Hematopoietic multipotent progenitor cell treated with erythropoietin and hydrocortisone succinate and interleukin-3 and kit ligand, for 17 days (in vitro differentiated cells): ENCODE measurements at places on chromosomes 4 and X.

GRCh38 chr4:38313175-38313574 lies 350.8 kb upstream of the KLF3 start:
- no peak for DNase-seq

DNA sequence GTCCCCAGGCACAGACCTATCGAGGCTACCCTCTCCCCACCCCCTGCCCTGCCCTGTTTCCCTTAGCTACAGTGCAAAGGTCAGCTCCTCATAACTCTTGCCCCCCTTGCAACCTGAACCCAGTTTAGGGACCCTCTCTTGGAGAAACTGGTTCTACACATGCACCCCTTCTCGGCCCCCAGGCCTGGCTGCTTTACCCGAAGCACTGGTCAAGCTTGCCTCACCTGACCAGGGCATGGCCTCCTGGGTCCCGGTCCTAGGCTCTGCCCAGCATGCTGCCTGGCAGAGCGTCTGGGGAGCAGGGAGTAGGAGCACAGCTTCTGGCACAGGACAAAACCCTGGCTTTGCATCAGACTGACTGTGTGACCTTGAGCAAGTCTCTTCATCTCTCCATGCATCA lies 28.0 kb downstream of the ZNF185 start:
- DNase-seq = no peak

GRCh38 chr4:122635205-122635604 lies 14.3 kb upstream of the IL21 start:
- DNase-seq = no peak

DNA sequence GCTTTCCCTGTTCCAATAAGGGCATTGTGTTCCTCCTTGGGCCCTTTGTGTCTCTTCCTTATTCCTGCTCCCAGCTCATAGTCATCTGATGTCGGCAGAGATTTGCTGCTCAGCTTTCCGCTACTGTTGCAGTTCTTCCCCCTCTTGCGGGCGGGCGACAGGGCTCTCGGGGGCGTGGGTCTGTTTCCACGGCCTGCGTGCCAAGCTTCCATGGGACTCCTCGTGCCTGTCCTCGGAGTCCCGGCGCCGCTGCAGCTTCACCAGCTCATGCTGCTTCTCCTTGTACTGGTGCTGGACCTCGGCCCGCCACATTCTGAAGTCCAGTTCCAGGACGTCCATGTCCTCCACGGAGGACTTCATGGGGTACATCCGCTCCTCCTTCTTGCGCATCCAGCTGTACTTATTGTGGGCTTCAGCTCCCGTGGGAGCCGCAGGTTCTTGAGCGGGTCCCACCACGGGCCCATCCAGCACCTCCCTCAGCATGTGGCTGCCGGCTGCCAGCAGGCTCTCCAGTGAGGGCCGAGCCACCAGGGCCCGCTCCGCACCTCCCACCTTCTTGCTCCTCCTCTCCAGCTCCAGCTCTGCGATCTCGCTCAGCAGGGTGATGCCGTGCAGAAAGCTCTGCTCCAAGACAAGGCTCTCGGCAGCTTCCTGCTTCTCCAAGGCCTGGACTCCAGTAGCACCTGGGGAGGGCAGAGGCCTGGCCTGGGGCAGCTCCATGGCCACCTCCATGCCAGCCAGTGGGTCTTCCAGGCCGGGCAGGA lies 74.1 kb upstream of the UCP1 start:
- DNase-seq = no peak

DNA sequence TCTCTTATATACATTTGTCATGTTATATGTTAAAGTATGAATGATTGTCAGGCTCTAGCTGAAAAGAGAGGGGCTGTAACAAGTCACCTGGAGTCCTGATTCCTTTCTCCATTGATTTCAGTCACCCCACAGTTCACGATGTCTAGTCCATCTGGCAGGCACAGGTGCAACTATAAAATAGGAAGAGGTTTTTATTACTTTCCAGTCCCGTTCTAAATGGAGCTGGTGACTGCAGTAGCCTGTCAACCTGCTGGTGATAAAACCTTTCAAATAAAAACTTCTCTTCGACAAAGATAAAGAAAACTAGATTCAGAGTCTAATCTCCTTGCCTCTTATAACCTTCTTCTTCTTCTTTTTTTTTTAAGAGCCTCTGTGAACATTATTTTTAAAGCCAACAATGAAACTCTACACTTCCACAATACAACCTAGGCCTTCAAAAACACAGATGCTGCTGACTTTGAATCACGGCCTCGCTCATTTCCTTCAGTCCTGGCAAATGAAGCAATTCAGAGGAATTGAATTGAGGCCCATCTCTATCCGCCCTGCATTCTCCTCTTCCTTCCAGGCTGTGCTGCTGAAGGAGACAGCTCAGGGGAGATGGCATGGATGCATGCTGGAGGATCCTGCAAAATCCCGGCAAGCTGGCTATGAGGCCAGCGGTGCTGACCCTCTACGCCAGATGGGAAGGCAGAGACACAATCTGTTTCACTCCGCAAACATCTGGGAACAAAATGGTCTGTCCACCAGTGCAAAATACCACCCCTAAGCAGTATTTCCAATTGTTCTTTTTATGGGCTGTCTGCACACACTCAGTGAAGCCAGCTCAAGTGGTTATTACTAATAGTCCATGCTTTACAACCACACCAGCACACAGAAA lies 27.3 kb upstream of the CDKN2AIP start:
- DNase-seq = no peak

DNA sequence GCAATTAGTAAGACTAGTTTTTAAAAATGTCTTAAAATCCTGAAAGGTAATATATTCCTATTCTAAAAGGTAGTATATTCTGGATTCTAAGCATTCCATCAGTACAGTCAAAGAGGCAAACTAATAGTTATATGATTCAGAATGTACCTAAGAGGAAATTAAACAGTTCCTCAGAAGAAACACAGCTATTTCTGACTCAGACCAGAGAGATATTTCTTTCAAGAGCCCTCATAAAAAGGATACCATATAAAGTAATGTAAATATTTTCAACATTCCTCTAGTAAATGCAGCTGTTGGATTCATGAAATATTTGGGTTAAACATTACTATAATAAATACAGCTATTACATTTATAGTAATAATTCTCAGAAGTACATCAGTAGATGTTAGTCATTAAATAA lies 358.3 kb downstream of the MAGEB5 start:
- no peak for DNase-seq

DNA sequence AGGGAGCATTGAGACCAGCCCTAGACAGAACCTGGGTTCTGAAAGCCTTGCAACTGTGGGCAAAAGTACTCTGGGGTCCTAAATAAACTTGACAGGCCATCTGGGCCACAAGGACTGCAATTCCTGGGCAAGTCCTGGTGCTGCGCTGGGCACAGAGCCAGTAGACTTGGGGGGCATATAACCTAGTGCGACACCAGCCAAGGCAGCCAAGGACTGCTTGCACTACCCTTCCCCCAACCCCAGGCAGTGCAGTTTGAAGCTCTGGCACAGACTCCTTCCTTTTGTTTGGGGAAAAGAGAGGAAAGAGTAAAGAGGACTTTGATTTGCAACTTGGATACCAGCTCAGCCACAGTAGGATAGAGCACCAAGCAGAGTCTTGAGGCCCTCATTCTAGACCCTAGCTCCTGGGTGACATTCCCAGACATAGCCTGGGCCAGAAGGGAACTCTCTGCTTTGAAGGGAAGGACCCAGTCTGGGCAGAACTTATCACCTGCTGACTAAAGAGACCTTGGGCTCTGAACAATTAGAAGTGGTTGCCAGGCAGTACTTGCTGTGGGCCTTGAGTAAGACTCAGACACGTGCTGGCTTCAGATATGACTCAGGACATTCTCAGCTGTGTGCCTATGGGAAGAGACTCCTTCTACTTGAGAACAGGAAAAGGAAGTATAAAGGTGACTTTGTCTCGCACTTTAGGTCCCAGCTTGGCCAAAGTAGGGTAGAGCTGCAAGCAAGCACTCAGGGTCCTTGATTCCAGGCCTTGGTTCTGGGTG lies 522.8 kb downstream of the GLUD2 start:
- DNase-seq = no peak

DNA sequence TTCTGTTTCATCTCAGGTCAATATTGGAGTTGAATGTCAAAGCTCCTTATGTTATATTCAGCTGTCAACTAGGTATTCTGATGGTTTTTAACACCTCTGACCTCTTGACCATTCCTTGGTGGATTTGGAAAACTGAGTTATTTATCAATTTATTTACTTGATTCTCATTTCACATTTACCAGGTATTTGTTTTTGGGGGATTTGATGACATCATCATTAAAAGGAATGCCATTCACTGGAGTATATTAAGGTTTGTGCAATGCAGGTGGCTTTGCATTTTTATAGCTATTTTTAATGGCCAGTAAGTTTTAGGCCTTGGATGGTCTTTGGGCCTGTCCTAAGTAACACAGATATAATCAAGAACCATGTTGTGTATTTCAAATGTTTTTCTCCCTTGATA lies 67.2 kb downstream of the TSPAN7 start:
- no peak for DNase-seq

DNA sequence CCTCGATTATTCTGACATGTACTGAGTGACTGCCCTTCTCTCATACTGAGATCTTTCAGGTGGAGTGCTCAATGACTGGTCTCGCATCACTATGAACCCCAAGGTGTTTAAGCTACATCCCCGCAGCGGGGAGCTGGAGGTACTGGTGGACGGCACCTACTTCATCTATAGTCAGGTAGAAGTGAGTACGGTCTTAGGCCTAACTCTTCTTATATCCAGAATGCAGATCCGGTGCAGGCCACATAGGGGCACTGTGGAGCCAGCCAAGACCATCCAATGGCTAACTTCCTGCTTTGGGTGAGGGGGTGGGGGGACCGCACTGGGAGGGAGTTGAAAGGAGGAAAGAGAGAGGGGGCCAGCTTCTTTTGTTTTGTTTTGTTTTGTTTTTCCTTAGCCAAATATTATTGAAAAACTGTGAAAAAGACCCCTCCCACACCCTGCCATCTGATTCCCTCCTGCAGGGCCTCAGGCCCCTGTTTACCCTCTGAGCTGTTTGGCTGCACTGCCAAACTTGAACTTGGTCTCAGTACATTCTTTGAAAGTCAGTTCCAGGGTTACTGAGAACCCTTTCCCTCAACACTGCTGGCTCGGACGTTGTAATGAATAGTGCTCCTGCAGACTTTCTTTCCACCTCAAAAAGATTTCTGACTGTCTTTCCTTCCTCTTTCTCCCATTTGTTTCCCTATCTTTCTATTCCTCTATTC lies 16.2 kb downstream of the AWAT2 start:
- no peak for DNase-seq

DNA sequence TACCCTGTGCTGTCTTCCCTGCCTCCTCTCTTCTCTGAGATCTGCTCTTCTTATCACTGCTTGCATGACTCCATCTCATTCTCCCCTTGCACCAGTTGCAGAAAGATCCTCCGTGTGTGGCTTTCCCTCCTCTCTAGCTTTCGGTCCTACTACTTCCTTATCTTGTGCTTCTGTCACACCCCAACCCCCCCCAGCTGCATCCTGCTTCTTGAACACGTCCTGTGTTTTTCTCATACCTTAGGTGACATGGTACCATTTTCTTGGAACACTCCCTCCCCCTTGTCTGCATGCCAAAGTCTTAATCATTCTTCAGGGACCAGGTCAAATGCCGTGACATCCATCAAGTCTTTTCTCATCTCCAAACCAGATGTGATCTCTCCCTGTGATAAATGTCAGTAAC lies 46.4 kb downstream of the FHL1 start:
- DNase-seq = no peak

DNA sequence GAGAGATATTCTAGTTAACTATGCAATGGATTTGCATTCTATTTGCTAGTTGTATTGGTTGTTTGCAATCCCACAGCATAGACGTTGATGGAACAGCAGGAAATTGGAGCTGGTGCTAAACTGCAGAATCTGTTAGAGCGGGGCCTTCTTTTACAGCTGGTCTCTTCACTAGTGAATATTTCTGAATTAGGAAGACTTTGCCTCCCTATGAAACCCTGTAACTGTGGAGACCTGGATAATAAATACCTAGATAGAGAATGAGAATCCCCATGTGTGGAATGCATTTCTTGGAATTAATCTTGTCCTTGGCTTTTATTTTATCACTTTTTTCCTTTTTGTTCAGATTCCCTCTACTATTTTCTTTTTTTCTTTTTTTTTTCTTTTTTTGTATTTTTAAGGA lies 109.7 kb downstream of the SHROOM3 start:
- DNase-seq = no peak

DNA sequence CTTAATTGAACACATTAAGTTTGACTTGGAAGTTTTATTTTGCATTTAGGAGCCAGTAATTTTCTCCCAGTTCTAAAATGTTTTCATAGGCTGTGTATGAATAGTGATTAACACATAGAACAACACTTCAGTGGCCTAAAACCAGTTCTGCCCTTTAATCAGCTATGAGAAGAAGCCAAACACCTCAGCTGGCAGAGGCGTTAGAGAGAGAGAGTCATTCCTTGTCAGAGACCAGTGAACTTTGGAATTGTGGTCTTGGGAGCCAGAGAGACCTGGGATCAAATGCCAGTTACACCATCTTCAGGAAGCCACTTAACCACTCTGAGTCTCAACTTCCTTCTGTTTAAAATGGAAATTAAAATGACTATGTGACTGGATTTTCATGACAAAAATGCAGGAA lies 39.3 kb upstream of the PRPS2 start:
- no peak for DNase-seq

DNA sequence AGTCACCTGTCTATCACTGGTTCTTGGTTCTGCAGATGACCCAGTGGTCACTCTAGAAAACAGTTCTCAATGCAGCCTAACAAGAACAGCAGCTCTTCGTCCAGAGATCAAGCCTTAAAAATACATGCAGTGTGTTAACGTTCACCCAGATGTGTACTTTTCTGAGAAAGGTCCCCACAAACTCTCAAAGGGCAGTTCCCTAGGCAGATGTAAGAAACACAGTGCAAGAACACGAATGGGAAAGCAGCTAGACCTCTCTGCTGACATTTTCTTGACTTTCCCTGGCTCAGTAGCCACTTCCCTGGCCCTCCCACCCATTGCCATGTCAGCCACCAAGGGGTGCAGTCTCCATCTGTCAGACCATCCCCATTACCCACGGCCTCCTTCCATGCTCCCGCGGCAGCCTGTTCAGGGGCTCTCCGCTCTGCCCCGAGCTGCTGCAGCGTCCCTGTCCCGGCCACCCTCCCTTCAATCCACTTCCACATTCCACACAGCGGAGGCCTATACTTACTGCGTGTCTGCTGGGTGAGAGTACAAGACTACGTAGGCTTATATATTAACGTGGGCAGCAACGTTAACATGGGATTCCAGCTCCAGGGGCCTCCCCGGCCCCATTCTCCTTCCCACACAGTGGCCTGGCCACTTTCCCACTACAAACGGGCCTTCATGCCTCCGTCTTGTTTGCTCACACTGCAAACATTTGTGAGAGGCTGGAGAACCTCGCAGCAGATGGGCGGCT lies 34.3 kb downstream of the IRF2 start:
- DNase-seq = no peak

GRCh38 chr4:123398853-123399626 lies 2.4 kb downstream of the SPRY1 start:
- DNase-seq = no peak
